Globus pallidus (tissue), 1 donor: ENCODE measurements at places on chromosomes 2 and 18.

- no peak for DNase-seq
Measured at GRCh38 chr2:178521304-178522150, 41.3 kb downstream of the PLEKHA3 start.

DNA sequence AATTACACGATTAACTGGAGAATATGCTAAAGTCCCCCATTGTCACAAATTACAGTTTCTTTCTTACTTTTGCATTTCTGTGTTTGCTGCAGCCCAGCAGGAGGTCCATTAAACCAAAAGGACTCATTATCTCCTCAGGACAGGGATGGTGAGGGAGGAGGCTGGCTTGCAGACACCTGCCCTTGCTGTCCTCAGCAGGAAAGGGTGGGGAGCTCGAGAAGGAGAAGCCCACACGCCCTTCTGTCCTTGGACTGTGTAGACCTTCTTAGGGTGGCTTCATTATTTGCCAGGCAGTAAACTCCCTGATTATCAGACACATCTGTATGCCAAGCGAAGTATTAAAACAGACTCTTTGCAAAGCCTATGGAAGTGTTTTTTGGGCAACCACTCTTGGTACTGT is 196.0 kb downstream of the LDLRAD4 start:
- DNase-seq = no peak

DNA sequence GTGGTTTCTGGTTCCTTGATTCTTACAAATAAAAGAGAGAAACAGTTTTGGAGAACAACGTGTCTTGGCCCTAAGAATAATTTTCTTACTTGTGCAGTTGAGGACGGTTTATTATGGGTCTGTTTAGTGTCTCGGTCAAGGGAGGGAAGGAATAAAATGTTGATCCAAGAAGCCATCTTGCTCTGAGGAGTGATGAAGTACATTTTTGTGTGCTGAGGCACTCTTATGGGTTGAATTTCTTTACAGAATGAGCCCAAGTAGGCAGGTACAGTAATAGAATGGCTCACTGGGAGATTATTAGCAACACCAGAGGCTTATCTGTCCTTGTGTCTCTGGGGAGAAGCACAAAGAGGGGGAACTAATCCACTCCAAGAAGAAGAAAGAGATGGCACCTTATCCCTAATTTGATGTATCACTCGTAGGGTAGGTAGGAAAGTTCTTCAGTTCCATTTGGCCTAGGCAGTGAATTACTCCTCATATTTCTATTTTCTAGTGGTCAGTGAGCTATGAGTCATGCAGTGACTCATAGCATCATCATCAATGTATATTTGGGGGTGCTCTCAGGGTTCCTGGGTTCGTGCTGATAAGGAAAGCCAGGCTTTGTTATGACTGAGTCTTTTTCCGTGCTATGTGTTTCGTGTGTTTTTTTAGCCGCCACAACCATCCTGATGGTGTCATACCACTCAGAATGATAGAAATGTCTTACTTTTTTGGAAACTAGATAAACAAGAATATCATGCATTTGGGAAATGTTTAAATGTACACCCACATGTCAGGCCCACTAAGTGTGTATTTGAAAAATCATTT is 250.1 kb upstream of the CTAGE1 start:
- DNase-seq = no peak

DNA sequence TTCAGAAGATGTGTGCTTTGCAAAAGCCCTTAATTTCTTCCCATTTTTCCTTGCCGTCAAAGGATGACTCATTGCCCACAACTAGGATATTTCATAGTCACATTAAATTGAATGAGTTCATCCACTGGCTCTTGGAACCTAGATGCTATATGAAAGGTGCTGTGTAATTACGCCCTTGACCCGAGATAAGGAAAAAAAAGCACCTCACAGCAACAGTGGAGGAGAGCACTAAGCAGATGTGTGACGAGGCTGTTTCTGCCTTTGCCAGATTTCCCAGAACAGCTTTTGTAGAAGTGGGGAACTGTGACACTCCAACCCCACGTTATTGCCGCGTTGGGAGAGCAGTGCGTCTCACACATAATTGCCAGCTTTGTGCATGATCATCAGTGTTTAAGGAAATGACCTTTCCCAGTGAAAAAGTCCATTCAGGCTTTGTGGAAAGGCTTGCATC is 33.3 kb upstream of the TMEM87B start:
- no peak for DNase-seq

DNA sequence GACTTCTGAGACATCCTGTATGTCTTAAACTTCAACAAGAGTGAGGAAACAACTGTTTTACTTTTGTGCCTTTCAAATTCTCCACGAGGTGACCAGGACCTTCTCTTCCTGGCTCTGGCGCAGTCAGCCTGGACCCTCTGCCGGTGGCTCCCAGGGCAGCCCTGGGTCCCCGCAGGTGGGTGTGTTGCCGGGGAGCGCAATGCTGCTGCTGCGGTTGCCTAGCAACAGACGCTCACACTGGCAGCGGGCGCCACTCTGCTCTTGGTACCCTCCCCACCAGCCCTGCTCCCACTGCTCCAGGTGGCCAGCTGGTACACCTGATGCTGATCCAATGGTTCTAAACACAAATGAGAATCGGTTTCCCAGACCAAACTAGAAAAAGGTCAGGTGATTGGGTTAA is 58.7 kb downstream of the GNAL start:
- no peak for DNase-seq

- no peak for DNase-seq
Measured at GRCh38 chr2:162720559-162721271, 117.9 kb downstream of the KCNH7 start.

DNA sequence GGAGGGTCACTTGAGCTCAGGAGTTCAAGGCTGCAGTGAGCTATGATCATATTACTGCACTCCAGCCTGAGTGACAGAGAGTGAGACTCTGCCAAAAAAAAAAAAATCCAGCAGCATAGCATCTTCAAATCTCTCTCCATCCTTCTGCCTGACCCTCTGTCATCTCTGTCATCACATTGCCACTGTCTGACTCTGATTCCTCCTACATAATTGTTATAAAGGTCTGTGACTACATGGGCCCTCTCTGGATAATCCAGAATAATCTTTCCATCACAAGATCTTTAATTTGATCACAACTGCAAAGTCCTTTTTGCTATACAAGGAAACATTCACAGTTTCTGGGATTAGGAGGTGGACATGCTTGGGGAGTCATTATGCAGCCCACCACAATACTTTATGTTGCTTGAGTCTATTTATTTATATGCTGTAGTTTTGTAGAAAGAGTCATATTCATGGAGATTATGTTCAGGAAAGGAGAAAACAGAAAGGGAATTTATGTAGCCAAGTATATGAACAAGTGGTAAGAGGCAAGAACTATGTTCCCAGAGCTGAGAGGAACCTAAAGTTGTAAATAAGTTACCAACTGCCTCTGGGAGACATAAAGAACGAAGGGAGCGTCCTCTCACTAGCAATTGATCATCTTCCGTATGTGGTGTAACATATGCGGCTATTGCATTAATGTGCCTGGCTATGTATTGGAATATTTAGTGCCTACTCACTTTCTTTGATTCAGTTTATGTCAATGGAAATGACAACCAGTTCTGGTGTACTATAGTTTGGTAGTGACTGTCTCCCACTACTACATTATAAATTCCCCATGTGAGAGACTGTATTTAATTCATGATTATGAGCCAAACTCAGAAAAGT is 21.5 kb downstream of the RND3 start:
- DNase-seq = no peak

DNA sequence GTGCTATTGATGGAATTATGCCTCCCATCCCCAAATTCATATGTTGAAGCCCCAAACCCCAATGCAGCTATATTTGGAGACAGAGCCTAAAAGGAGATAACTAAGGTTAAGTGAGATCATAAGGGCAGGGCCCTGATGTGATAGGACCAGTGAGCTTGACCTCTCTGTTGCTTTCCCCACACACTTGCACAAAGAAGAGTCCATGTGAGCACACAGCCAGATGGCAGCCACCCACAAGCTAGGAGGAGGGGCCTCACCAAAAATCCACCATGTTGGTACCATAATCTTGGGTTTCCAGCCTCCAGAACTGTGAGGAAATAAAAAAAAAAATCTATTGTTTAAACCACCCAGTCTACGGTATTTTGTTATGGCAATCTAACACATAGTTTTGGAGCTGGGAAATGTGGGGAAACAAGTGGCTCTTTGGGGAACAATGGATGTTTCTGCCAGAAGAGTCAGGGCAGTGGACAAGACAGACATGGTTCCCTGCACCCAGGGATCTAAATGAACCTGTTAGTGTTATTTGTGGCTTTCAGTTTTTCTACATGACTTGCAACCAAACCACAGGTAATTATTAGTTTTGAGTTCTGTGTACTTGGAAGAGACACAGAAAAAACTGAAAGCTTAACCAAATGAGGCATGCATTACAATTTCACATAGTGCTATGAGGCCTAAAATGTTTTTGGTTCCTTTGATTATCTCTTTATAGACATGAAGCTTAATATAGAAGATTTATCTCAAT is 259.1 kb downstream of the LTBP1 start:
- no peak for DNase-seq
